ENCODE measurements at places on chromosomes 5 and 9.

DNA sequence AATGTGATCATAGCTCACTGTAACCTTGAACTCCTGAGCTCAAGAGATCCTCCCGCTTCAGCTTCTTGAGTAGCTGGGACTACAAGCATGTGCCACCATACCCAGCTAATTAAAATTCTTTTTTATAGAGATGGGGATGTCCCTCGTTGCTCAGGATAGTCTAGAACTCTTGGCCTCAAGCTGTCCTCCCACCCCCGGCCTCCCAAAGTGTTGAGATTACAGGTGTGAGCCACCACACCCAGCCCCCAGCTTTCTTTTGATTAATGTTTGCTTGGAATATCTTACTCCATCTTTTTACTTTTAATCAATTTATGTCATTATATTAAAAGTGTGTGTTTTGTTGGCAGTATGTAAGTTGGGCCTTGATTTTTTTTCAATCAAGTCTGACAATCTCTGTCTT is 59.4 kb upstream of the EXOC3 start:
- DNase-seq: no peak

DNA sequence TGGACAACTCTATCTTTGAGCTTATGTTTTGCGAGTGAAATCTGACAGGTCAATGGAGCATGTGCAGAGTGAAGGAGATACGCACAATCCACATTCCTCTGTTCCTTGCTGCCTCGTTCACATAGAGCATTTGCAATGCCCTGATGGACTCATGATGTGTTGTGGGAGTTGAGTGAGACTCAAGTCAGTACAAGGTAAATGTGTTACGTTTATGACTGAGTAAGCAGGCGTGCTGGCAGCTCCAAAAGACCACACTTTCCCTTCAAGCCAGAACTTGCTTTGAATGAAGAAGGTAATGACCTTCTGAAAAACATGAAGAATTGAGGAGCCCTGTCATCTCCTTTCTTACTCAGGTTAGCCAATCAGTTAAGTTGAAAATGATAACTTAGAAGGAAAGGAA is 477.8 kb downstream of the CTNND2 start:
- DNase-seq: no peak

- no peak for DNase-seq
Observed at GRCh38 chr5:90476391-90476790, 1.7 kb downstream of the POLR3G start.

DNA sequence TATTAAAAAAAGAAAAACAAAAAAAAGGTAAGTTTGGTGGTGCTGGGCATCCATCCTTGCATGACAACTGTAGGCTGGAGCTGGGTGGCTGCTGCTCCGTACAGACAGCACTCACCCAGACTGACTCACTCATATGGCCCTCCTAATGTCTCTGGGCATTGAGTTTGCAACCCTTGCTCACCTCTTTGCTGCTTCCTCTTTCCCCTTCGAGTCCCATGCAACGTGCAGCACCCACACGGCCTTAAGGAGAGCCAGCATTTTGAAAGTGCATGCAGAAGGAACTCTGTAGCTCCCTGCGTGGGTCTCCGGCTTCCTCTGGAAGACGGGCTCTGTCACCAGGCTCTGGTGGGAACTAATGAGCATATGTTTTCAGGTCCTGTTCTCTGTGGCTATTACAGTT is 60.5 kb upstream of the ENTREP1 start:
- no peak for DNase-seq

GRCh38 chr5:22908129-22908528 is 55.0 kb upstream of the CDH12 start:
- DNase-seq: peak; percentile 26

DNA sequence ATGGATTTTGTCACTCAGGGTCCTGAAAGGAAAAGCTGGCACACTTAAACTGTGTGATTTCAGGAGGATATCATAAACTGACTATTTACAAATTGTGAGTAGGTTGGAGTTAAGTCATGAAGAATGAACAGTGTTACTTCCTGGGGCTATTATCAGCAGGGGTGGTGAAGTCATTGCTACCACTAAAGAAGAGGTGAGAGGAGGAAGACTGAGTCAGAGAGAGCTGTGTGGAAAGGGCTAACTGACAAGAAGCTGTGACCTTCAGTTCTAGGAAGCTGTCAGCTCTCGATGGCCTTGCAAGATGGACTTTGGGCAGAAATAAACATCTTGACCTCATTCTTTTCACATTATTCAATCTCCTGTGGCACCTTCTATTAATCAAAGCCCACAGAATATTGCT is 72.3 kb upstream of the STARD4 start:
- no peak for DNase-seq

GRCh38 chr9:33782395-33783152 is 12.8 kb upstream of the PRSS3 start:
- no peak for DNase-seq

- DNase-seq: no peak
Observed at GRCh38 chr5:161086461-161086860, 234.4 kb upstream of the ATP10B start.

DNA sequence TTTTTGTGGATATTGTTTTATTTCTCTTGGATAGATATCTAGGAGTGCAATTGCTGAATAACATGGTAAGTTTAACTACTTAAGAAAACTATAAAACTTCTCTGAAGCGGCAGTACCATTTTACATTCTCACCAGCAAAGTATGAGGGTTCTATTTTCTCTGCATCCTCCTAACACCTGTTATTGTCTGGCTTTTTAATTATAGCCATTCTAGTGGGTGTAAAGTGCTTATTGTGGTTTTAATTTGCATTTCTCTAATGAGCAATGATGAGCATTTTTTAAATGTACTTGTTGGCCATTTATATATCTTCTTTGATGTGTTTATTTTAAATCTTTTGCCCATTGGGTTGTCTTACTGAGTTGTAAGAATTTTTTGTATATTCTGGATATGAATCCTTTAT is 28.7 kb downstream of the SMIM32 start:
- DNase-seq: no peak

DNA sequence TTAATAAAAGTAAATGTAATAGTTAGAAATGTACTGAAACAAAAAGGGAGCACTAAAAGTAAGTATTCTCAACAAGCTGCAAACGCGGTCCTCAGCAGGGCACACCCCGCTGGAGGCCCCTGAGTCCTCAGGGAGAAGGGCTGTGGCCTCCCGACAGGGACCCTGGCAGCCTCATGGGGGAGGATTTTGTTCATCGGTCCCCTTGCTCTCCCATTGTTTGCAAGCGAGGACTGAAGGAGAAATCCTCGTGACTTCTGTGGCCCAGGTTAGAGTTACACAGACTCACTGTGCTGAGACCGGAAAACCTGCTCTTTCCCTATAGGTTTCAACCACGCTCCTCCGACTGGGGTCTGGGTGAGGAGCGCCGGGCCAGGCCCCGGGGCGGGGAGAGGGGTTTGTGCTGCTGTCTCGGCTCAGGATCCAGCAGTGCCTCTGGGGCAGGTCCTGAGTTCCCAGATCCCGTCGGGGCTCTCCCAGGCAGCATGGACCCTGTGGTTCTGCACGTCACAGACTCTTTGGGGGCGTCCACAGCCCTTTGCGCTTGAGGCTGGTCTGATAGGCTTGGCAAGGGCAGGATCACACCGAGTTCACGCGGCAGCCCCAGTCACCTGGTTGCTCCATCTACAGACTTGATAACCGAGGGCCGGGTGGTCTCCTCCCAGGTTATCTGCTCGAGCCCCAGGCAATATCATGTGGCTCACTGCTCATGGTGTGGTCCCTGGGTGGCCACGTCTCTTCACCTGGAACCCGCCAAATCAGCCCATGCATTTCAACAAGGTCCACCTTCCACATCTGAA is 38.8 kb downstream of the MRPL36 start:
- DNase-seq: no peak

GRCh38 chr9:38621434-38622287 is 1.3 kb upstream of the ANKRD18A start:
- no peak for DNase-seq

GRCh38 chr5:134127376-134127861 is 12.9 kb downstream of the TCF7 start:
- DNase-seq: peak; percentile 84

DNA sequence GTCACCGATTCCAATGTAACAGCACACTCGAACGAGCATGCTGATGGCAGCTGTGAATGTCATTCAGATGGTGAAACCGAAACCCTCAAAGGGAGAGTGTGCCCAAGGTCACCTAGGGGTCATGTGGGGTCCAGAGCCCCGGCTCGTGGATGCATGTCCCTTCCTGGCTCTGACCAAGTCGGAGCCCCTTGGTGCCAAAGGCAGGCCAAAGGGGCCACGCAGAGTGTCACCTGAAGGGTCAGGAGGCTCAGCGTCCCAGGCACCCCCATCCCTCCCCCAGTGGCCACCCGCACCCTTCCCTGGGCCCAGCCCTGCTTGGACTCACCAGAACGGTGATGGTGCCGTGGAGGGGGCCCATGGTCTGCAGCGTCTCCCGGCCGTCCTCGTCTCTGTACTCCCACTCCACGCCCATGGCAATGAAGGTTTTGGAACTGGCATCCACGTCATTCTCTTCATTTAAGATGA is 69.5 kb downstream of the ZNF354C start:
- no peak for DNase-seq

DNA sequence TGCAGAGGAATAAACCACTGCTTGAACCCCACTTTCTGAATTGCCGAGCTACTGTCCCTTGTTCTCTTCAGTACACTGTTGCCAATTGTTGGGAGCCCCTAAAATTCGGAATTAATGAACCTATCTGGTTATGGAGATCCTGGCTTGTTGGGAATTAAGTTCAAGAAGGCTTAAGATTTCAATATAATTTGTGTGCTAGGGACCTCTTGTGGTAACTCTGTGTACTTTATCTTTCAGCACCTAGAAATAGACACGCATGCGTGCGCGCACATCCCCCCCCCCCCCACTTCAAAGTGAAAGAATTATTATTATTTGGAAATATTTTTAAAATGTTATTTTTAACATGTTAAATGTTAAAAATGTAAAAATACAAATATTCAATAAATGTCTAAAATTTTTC is 53.3 kb upstream of the FAM169A start:
- no peak for DNase-seq

- no peak for DNase-seq
Observed at GRCh38 chr5:114473541-114473940, 111.7 kb downstream of the KCNN2 start.

- DNase-seq: no peak
Observed at GRCh38 chr9:36793277-36793676, 220.6 kb downstream of the MELK start.

- no peak for DNase-seq
Observed at GRCh38 chr5:142957528-142957927, 187.4 kb downstream of the ARHGAP26 start.

GRCh38 chr9:89038382-89039103 is 47.3 kb downstream of the S1PR3 start:
- DNase-seq: no peak

DNA sequence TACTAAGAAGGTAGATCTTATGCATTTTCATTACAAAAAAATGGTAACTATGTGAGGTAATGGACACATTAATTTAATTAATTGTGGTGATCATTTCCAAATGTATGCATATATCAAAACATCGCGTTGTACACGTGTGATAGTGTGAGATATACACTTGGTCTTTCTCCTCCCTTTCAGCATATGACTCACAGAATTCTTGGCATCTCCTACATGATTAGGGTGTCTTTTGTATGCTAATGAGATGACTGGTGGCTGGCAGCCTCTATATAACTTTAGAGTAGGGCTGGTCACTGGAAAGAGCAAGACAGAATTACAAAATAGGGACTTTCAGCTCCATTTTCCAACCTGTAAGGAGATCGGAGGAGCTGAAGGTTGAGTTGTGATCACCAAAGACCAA is 1167.6 kb downstream of the CDH12 start:
- no peak for DNase-seq

- no peak for DNase-seq
Observed at GRCh38 chr5:178145965-178146820, 7.5 kb downstream of the NHP2 start.

GRCh38 chr5:109692852-109693251 is 3.1 kb downstream of the MAN2A1 start:
- no peak for DNase-seq

DNA sequence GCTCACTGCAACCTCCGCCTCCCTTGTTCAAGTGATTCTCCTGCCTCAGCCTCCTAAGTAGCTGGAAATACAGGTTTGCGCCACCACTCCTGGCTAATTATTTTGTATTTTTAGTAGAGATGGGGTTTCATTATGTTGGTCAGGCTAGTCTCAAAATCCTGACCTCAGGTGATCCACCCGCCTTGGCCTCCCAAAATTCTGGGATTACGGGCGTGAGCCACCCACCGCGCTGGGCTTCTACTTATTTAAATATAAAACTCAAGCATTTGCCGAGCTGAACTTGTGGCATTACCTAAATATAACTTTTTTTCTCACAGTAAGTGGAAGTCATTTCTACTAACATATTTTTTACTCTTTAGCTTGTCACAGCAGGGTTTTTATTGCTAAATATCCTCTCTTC is 1356.3 kb upstream of the ACO1 start:
- DNase-seq: no peak

- no peak for DNase-seq
Observed at GRCh38 chr9:14185016-14185415, 128.9 kb downstream of the NFIB start.

- no peak for DNase-seq
Observed at GRCh38 chr5:107458322-107458721, 212.4 kb downstream of the EFNA5 start.
